ENCODE measurements at places on chromosomes 4 and X. TPM values are rescaled to one million over a fixed set of nuclear protein-coding genes. Genes with fewer than 3 reads are reported as not detected.

- ATAC-seq: no peak
Observed at GRCh38 chrX:106249706-106250379, 81.7 kb downstream of the PWWP3B start.

DNA sequence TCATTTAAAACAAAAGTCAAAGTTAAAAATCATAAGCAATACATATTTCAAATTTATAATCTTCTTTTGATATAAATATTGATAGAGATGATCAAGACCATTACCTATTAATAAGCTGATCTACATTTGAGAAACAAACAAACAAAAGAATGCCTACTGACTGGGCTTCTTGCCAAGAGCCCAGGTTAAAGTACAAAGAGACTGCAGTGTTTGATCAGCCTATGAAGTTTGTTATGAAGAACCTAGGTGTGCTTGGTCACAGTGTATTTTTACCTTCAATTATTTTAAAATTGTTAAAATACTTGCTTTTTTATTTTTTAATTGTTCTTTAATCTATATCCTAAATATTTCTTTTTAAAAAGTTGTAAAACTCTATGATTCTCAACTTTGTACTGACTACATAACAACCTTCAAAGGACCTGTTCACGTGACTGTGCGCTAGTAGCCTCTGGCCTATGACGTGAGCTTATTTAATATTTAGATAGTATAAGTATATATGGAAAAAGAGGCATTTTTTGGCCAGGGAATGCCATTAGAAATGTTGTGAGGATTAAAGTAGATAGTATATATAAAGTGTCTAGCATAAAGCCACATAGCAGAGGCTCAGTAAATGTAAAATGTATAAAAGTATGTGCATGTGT is 11.4 kb upstream of the SLC39A8 start:
- ATAC-seq: no peak

- ATAC-seq: no peak
Observed at GRCh38 chrX:118519411-118520215, 24.0 kb downstream of the DOCK11 start.

The FANCB gene
- total RNA-seq: 2.8 TPM

The FAM149A gene
- 1.6 TPM for total RNA-seq

DNA sequence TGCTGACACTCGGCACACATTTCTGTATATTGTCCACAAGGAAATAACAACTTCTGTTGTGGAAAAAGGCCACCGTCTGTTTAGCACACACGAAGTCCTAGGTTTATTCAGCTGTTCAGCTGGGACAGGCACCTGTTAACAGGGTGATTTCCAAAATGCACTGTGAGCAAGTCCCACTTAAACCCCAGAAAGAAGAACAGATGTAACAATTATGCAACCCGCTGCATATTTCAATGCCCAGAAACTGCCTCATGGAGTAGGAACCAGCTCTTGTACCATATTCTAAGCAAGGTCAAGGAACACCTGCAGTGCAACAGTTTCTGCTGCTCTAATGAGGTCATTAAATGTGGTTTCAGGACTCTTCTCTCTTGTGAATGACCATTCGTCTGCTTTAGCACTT is 77.1 kb downstream of the GEMIN8 start:
- ATAC-seq: no peak

- ATAC-seq: no peak
Observed at GRCh38 chr4:148239494-148239985, 202.7 kb downstream of the NR3C2 start.

The CCKAR gene
- not detected for total RNA-seq

DNA sequence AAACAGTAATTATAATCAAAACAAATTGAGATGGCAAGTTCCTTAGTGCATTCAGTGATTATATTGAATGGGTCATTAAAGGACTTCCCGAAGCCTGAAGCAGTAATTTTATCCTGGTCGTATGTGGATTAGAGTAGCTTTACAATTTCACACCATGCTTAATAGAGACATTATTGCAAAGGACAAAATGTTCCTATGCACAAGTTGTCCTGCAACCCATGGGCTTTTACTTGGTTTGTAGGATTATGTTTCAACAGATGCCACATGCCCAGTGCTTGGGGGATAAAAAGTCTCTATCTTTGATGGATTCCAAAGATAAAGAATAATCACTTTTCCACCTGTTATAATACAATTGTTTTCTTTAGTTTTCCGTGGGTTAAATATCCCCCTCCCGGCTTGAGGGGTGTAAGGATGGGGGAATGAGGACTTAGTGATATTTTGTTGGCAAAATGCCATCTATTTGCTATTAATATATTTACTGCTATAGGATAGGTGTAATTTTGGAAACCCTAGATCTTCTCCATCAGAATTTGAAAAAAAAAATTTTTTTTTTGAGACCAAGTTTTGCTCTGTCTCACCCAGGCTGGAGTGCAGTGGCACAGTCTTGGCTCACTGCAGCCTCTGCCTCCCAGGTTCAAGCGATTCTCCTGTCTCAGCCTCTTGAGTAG is 156.5 kb upstream of the ETNPPL start:
- no peak for ATAC-seq

The PITX2 gene
- total RNA-seq: 2.1 TPM
